ENCODE measurements at places on chromosomes 1 and 21.
A peak's percentile ranks its signal among the peaks of the same experiment; 100 is the strongest.

GRCh38 chr1:242743983-242744780 lies 219.7 kb upstream of the PLD5 start:
- no peak for DNase-seq

- no peak for DNase-seq
These were observed at the start of gene VTCN1 for GRCh38 chr1:117210831-117211261. TSS of gene VTCN1 (minus strand) at chr1:117210927. CDS start at chr1:117210855, 72 bp downstream.

- peak; percentile 49 for DNase-seq
These were observed 3.8 kb downstream of the GFI1 start for GRCh38 chr1:92482665-92483609.

DNA sequence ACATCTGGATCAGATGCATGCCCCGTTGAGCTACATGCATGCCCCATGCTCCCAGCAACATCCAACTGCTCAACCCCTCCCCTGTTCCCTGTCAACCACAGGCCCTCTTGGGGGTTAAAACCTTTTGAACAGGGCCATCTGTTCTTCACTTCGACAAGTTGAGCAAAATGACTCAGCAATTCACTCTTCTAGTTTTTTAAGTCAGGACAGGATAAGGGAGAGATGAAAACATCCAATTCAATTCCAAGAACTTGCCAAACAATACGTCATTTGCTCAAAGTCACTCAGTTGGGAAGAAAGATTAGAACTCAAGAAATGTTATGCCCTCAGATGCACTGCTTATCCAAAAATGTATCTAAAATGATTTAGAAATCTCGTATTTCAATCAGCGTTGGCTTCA lies 46.1 kb upstream of the MTF2 start:
- DNase-seq: no peak

DNA sequence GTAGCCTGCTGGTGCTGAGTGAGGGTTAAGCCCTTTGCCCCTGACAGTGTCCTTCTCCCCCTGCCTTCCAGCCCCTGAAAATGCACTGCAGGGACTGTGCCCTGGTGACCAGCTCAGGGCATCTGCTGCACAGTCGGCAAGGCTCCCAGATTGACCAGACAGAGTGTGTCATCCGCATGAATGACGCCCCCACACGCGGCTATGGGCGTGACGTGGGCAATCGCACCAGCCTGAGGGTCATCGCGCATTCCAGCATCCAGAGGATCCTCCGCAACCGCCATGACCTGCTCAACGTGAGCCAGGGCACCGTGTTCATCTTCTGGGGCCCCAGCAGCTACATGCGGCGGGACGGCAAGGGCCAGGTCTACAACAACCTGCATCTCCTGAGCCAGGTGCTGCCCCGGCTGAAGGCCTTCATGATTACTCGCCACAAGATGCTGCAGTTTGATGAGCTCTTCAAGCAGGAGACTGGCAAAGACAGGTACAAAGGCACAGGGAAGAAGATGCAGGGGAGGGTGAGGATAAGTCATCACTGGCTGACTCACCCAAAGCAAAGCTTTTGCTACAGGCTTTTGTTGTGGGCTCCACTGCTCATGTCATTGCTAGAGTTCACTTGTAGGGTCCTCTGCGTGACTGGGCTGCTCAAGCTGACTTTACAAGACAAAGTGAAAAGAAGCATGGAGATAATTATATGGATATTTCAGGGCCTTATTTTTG lies 174.9 kb downstream of the PIGK start:
- no peak for DNase-seq

- DNase-seq: no peak
These were observed 512.3 kb upstream of the PLXNA2 start for GRCh38 chr1:208756339-208756981.

GRCh38 chr1:235329139-235329902 lies 951 bp downstream of the GGPS1 start:
- no peak for DNase-seq

DNA sequence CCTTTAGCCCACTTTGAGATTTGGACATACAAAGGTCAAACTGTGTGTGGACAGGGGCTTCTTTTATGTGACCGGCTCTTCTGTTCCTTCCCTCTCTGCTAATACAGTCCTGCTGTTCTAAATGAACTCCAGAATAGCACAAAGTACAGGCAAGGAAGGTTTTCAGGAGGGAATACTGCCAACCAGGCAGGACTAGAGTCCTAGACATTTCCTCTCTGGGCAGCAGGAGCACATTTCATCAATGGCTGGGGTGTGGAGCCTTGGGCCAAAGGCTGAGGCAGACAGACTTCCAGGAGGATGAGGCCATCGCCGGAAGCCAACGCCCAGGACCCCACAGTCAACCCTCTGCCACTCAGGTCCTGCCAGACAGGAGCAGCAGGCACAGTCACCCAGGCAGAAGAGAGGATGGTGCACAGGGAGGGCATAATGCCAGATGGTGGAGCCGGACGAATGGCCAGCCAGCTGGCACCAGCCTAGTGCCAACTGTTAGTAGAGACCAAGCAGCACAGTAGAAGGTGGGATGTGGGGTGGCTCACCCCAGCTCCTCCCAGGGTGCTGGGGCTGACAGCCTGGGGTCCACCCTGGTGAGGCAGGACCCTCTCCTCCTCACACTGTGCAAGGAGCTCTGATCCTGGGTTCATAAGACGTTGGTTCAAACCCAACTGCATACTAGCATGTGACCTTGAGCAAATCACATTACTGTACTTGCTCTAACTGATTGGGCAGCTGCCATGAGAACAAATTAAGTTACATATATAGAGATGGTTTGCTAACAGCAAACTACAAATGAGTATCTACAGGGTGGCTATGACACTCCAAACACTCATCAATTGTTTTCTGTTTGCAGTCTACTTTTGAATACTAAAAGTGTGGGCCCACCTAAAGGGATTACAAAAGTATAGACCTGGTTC lies 410.7 kb downstream of the SIPA1L2 start:
- peak; percentile 16 for DNase-seq

- DNase-seq: peak; percentile 76
These were observed 49.9 kb upstream of the CYP2J2 start for GRCh38 chr1:59976194-59977074.

- peak; percentile 83 for DNase-seq
These were observed at the start of gene SPOCD1 for GRCh38 chr1:31815752-31816500. TSS of gene SPOCD1 (minus strand) at chr1:31816022. CDS start at chr1:31815333, 689 bp downstream.

DNA sequence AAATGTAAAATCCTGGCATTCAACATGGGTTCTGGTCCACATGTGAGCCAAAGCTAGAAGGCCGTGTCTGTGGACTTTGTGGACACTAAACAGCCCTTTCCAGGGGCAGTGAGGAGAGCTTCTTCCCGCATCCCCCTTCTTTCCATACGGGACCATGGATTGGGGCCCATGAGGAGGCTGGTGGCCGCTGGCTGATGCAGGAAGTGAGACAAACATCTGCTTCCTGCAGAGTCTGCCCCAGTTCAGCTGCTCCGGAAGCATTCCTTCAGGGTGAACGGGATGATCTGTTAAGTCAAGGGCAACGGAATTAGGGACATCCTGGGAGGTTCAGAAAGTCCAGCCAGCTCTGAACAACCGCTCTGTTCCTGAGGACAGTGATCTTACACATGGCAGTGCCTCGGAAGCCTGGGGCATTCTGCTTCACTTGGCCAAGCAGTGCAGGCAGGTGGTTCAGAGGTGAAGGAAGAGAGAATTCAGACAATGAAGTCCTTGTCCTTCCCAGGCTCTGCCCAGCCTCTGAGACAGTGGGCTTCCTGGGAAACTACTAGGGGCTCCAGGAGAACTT lies 1.5 kb downstream of the CA6 start:
- DNase-seq: no peak

DNA sequence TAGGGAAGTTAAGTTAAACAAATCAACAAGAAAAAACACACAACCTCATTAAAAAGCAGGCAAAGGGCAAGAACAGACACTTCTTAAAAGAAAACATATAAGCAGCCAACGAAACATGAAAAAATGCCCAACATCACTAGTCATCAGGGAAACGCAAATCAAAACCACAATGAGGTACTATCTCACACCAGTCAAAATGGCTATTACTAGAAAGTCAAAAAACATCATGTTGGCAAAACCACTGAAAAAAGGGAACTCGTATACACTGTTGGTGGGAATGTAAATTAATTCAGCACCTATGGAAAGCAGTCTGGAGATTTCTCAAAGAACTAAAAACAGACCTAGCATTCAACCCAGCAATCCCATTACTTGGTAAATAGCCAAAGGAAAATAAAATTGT lies 51.1 kb downstream of the HSF2BP start:
- DNase-seq: no peak

DNA sequence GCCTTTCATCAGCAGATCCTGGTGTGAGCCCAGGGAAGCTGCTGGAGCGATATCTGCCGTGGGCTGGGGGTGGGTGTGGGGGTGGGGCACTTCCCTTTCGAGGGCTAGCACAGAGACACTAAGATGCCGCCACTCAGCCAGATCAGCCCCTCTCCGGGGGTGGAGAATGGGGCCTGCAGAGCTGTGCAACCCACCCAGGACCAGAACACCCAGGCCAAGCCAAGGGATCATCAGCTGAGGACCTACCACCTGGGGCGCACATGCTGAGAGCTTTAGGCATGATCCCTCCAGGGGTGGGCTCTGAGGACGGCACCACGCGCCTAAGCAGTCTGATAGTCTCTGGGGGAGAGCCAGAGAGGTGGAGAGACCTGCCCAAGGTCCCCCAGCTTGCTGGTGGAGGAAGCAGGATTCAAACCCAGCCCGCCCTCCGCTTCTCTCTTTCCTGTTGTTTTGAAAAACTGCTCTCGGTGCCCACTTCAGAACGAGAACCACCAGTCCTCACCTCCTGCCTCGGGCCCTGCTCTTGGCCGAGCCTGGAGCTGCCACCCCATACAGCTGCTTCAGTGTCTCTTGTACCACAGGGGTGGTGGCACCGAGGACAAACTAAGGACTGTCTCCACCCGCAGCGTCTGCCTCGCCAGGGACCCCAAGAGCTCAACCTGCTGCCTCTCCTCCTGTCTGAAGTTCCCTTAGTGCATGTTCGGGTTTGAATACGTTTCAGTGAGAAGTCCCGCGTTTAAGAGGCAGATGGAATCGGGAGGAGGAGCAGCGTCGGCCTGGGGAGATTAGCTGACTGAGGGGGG lies 39.7 kb upstream of the RUNX3 start:
- DNase-seq: no peak

- DNase-seq: no peak
These were observed 442.6 kb upstream of the PRMT6 start for GRCh38 chr1:106613861-106614260.

- DNase-seq: peak; percentile 67
These were observed 56.7 kb downstream of the KCNN3 start for GRCh38 chr1:154813300-154813816.

GRCh38 chr1:48248356-48248755 lies 25.8 kb downstream of the SLC5A9 start:
- no peak for DNase-seq

DNA sequence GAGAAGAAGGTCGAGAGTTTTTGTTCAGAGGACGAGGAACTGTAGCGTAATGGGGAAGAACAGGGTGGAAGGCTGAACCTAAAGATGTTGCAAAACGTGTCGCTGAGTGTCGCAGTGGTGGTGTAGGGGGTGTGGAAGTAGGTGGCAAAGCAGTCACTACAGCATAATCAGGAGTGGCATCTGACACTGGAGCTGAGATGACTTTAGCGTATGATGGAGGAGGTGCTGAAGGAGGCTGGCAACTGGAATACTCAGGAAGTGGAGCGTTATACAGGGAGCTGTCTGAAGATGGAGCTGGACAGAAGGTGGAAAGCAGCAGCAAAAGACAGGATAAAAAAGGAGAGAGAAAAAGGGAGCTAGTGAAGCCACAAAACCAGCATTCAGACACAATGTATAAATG lies 89.9 kb upstream of the LBR start:
- DNase-seq: no peak

All from right cardiac atrium (tissue), 5 donors.